ENCODE measurements at places on chromosomes 3 and 15.

DNA sequence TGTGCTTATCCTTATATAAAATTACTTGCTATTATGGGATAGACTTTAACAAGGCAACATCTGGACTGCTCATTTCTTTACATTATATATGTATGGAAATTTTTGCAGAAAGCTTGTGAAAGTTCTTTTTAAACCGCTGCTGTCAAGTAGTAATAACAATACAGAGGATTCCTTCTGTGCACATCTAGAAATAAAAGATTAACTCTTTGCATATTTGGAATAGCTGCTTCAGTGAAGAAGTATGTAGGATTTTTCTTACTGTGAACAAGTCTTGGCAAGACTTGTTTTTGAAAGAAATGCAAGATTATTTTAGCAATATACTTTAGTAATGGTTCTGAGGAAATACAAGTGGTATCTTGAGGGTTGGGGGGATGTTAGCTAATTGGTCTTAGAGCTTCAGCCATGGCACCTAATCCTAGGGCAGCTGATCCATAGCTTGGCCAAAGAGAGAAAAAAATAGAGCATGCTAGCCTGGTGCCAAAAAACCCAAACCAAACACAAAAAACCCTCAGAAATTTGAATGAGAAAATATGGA lies 4.3 kb downstream of the PRKCI start:
- DNase-seq, result no peak

- no peak for DNase-seq
Observed at GRCh38 chr15:96064351-96064756, 266.1 kb upstream of the NR2F2 start.

DNA sequence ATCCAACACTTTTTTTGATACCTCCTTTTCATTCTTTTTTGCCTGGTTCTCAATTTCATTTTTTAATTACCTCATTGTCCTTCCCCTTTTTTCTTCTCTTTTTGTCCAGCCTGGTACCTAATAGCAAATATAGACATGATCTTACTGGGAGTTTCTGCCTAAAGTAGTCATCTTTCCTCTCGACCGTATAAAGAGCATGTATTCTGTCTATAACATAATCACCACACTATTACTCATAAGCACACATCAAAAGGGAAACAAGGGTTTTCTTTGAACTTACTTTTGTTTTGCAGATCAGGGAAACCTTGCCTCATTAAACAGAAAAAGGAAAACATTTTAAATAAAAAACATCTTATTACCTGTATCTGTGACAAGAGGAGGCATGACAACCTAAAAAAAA lies 33.0 kb downstream of the FAM98B start:
- no peak for DNase-seq

GRCh38 chr3:17050071-17050470 lies 165.3 kb downstream of the PLCL2 start:
- no peak for DNase-seq

DNA sequence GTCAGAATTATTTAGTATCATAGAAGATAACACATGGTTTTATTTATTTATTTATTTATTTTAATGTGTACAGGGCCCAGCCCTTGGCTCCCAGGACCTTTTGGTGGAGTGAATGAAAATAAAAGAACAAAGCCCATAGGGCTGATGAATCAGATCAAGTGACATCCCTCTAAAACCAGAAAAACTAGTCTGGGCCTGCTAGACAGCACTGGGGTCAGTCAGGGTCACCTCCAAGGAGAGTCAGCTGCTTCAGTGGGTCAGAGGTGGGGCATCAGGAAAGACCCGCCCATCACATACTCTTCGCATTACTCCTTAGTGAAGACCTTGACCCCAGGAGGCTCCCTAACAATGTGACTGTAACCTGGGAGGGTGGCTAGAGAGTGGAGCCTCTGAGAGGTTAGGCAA lies 12.8 kb downstream of the PPCDC start:
- no peak for DNase-seq

- no peak for DNase-seq
Observed at GRCh38 chr3:107676469-107677309, 153.9 kb downstream of the BBX start.

GRCh38 chr3:142705198-142705597 lies 18.6 kb upstream of the TRPC1 start:
- DNase-seq, result no peak

- no peak for DNase-seq
Observed at GRCh38 chr3:66386011-66386924, 114.6 kb downstream of the LRIG1 start.

GRCh38 chr15:92576597-92577200 lies 78.9 kb downstream of the FAM174B start:
- no peak for DNase-seq

GRCh38 chr15:79884204-79884596 lies 12.6 kb downstream of the MTHFS start:
- DNase-seq, result no peak

DNA sequence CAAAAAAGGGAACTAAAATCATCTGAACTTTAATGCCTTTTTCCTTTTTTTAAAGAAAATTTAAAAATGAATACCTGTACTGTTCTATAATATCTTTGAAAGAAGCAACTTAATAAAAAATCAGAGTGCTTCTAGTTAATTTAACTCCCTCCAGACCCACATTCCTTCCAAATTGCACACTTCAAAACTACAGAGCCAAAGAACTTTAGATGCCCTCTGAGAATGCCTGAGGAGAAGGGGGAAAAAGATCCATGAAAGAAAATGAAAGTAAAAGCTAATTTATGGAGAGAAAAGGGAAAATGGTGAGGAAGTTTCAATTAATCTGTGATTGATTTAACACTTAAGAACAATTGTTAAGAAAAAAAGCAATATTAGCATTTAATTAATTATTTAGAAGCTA lies 1141.6 kb downstream of the IGSF11 start:
- DNase-seq, result no peak

- DNase-seq, result no peak
Observed at GRCh38 chr3:195004512-195005250, 266.3 kb downstream of the XXYLT1 start.

DNA sequence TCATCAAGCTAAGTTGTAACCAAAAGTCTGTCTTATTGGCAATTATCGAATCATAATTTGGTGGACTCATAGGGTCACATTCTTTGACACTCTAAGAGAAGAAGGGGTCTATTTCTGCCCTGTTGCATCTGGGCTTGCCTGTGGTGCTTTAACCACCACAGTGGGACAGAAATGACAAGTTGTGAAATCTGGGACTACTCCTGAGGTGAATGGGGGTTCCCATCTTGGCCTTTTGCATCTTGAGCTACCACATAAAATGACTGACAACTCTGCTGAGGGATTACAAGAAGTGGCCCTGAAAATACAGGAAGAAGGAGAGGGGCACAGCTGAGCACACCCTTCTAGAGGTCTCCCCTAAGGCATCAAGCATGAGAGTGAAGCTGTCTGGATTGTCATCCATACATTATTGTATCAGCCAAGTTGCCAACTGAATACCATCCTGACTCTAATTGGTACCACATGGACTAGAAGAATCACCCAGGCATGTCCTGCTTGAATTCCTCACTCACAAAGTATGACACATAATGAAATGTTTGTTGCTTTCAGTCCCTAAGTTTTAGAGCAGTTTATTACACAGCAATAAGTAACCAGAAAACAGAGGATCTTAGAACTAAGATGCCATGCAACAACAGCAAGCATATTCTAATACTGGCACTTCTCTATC lies 306.5 kb downstream of the ROBO1 start:
- no peak for DNase-seq
